Vagina (tissue), 2 donors: ENCODE measurements at places on chromosomes 2 and 18.

- H3K27ac ChIP-seq, result no peak overlapping the region
- no peak for DNase-seq
- peaks cover 6% of the 10 kb centered on the region for H3K4me1 ChIP-seq
- no peaks in the 10 kb centered on the region for H3K36me3 ChIP-seq
- no peaks in the 10 kb centered on the region for H3K27me3 ChIP-seq
- H3K4me3 ChIP-seq, result no peak overlapping the region
These were observed 314.2 kb upstream of the MYT1L start for GRCh38 chr2:2645162-2645855.

DNA sequence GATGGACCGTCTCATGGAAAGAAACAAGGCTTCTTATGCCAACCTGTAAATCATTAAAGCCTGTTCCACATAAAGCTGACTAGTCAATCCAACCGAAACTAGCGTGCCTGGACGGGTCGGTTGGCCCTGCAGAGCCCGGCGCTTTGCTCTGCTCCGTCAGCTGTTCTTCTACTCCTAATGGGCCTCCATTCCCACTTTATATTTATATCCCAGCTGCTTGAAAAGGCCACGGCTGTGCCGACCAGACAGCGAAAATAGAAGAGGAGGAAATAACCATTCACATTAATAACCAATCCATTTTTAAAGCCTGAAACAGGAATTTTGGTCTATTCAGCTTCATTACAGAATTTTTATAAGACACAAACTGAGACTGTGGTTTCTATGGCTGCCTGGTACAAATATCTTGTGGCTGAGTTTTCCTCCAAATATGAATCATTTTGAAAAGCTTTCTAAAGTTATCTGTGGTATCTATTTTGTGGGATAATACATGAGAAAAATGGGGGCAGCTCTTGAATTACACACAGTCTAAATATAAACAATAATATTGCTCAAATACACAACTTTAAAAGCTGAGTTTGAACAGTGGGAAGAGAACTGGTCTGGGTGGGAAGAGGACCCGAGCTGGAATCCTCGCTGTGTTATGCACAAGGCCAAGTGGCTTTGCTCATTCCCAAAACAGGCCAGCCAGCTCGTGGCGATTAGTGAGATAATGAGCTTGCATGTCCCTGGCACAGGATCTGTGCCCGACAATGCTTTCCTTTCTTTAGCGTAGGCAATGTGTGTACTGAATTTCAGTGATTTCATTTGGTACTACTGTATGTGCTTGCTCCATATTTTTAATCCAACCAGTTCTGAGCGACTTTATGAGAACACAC lies 10.5 kb upstream of the FAM124B start:
- H3K4me3 ChIP-seq, result no peak overlapping the region
- no peaks in the 10 kb centered on the region for H3K36me3 ChIP-seq
- DNase-seq, result peak; percentile 81
- no peaks in the 10 kb centered on the region for H3K27me3 ChIP-seq

GRCh38 chr2:32977228-32977758 lies 30.5 kb downstream of the LTBP1 start:
- no peaks in the 10 kb centered on the region for H3K36me3 ChIP-seq
- no peak overlapping the region for H3K4me3 ChIP-seq
- H3K4me1 ChIP-seq, result peaks cover 11% of the 10 kb centered on the region
- H3K27ac ChIP-seq, result no peak overlapping the region

DNA sequence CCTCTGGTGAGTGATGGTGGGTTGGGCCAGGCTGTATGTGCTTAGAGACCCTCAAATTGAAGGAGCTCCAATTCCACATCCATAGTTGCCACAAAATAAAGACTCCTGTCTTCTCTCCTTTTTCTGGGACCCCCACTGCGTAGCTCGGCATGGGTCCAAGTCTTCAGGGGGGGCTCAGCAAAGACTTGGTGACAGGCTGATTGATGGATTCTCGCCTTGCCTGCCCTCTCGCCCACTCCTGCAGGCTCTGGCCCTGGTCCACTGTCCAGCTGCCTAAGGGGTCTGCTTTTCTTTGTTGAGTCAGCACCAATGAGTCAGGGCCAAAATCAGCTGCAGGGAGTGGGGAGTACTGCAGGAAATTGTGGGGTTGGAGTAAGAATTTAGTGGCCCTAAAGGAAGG lies 21.5 kb downstream of the RPL37A start:
- H3K27ac ChIP-seq, result no peak overlapping the region
- H3K4me3 ChIP-seq, result no peak overlapping the region
- no peak for DNase-seq
- no peaks in the 10 kb centered on the region for H3K27me3 ChIP-seq
- H3K4me1 ChIP-seq, result no peaks in the 10 kb centered on the region

DNA sequence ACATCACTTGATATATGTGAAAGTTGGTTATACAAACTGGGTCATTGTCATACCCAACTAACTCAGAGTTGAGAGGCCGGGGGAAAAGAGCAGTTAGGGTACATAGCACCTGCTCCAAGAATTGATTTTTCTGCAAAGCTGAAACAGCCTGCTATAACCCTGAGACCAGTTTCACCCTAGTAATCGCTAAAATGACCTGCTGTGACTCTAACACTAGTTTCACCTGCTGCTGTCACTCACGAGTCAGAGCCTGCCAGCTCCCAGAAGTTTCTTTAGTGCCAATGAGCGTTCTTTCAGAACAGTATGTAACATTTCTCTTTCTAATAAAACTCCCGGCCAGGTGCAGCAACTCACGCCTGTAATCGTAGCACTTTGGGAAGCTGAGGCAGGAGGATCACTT lies 28.0 kb downstream of the SRSF7 start:
- H3K27me3 ChIP-seq, result no peaks in the 10 kb centered on the region
- peaks cover 32% of the 10 kb centered on the region for H3K4me1 ChIP-seq
- no peak overlapping the region for H3K27ac ChIP-seq
- H3K36me3 ChIP-seq, result no peaks in the 10 kb centered on the region
- DNase-seq, result no peak

- H3K27ac ChIP-seq, result peak overlapping the region; percentile 51
- no peak for DNase-seq
- H3K36me3 ChIP-seq, result no peaks in the 10 kb centered on the region
- H3K4me1 ChIP-seq, result peaks cover 24% of the 10 kb centered on the region
These were observed 58.7 kb upstream of the RALBP1 start for GRCh38 chr18:9416563-9417072.

DNA sequence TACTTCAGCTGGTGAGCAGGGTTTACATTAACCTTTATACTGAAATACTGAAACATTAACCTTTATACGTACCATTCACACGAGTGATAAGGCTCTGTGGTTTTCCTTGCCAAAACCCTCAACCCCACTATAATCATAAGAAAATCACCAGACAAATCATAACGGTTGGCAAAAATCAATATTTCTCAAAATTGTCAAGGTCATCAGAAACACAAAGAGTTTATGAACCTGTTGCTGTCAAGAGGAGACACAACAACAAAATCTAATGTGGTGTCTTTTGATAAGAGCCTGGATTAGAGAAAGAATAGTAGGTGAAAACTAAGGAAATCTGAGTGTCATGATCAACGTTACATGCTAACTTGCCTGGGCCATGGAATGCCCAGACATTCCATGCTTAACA lies 396.9 kb upstream of the TMEFF2 start:
- no peak overlapping the region for H3K4me3 ChIP-seq
- no peak for DNase-seq
- no peaks in the 10 kb centered on the region for H3K36me3 ChIP-seq
